Stimulated activated CD4-positive, alpha-beta T cell treated with anti-CD3 and anti-CD28 coated beads, Interleukin-4, amount 100 ng/mL, for 1 hour (primary cell): ENCODE measurements at places on chromosomes 6 and 20.
A peak's percentile ranks its signal among the peaks of the same experiment; 100 is the strongest.

- DNase-seq: no peak
These were observed 58.9 kb upstream of the TRAF3IP2 start for GRCh38 chr6:111664565-111665030.

GRCh38 chr6:11414176-11414963, 123.2 kb upstream of the TMEM170B start:
- no peak for DNase-seq

- no peak for DNase-seq
These were observed 81.0 kb upstream of the SNX9 start for GRCh38 chr6:157741948-157742556.

- peak; percentile 81 for DNase-seq
These were observed at the start of gene NRM for GRCh38 chr6:30690403-30691207. Gene NRM (minus strand): TSS chr6:30690984. CDS start chr6:30690974, 10 bp downstream.

DNA sequence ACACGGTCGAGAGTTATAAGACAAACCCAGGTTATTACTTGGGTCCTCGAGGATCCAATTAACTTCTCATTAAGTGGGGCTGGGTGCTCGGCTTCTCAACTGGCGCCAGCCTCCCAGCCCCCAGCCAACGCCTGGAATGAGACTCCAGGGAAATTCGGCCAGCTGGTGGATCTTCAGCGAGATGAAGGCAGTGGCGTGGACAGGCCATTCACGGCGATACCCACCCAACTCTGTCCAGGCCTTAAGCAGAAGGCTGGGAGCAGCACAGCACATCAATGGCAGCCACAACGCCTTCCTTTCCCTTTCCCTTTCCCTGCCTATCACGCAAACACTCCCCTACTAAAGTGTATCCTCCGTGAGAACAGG, 868 bp downstream of the METTL24 start:
- no peak for DNase-seq

DNA sequence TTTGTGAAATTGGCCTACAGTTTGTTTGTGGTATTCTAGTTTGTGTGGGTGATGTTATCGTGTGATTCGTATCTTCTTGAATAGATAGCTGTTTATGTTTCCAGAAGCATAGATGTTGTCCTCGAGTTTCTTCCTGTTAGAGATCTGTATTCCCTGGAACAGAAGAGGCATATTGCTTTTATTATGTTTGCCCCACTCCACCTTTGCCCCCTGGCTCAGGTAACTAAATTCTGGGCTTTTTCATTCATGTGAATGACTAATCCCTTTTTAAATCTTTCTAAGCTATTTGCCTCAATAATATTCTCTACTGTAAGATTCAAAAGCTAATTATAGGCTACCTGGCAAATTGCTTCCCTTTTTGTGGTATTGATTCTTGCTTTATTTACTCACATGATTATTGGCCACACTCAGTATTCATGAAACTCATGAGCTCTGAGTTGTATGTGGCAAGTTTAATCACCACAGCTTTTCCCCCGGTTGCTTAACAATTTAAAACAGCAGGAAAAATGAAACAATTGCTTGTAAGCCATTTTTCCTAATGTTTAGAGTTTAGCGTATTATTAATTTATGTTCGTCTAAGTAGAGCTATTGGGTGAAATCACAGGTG, 12.6 kb downstream of the RNF217 start:
- DNase-seq: no peak

DNA sequence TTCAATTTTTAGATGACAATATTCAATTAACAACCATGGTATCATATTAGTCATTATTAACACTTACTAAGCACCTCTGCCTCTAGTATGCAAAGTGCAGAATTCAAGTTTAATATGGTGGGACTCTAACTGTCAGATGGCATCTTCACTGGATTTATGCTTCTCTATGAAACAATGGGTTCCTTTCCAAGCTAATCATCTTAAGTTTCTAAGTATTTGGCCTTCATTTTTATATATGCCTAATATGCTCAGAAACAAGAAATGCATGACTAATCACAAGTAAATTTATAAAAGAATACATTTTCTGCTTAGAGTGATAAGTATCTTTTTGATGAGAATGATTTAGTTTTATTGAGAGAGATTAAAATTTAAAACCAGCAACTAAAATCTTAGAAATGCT, 144.7 kb downstream of the HIVEP2 start:
- DNase-seq: no peak

GRCh38 chr6:166499350-166500163, 86.9 kb downstream of the RAMACL start:
- peak; percentile 17 for DNase-seq

GRCh38 chr6:8059129-8059528, 5.1 kb downstream of the BLOC1S5 start:
- DNase-seq: no peak

DNA sequence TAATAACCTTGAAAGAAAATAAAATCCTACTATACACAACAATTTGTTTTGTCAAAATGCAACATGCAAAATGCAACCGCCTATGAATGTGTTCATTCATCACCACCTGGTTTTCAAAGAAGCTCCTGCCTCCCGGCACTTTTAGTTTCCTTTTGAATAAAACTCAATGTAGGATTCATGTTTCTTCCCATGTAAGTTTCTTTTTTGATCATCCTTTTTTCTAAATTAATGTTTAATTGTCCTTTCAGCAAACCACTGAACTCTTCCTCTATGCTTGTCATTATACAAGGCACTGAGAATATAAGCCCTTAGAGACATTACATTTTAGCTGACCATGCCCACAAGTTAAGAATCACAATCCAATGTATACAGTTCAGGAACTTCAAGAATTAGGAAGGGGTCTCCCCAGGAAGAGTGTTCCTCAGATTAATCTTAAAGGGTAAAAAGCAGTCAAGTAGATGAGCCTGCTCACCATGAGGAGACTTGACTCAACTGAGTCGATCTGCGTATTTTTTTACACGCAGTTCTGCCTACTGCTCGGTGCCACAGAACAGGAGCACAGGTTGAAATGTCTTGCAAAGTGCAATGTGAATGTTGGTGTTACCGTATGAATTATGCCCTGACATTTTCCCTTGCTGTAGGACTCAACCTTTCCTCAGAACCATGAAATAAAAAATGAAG, 7.2 kb upstream of the THEMIS start:
- DNase-seq: no peak

- peak; percentile 100 for DNase-seq
These were observed at the start of gene EEF1A1 for GRCh38 chr6:73520688-73521350. Gene EEF1A1 (minus strand): TSS chr6:73521032. CDS start chr6:73520026, 1,006 bp downstream.

DNA sequence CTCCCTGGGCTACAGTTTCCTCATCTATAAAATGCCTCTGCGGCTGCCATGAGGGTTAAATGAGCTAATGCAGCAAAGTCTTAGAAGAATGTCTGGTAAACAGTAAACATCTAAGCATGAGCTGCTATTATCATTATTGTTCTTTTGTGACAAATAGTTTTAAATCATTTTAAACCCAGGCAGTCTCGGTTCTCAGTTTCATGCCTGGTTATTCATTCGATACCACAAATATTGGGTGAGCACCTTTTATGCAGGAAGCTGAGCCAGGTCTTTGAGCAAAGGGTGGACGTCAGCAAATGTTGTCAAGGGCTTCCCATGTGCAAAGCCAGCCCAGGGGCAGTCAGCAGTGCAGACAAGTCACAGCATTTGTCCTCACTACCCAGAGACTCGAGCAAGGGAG, 128.7 kb downstream of the NFATC2 start:
- DNase-seq: no peak

DNA sequence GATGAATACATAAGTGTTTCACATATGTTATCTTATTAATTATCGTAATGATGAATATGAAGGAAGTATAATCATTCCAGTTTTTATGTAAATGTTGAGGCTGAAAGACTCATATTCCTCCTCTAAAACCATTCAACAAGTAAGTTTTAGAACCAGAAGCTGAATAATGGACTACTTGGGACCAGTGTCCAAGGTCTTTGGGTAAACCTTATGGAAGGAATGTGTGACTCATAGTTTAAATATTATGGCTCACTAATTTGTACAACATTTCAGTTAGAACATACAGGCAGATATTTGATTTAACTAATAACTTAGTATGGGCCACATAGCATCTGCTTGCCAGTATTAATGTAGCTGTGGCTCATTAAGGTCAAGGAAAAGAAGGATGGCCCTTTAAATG, 209.6 kb downstream of the TFAP2B start:
- no peak for DNase-seq

GRCh38 chr6:149380523-149380922, 19.5 kb upstream of the SUMO4 start:
- no peak for DNase-seq

DNA sequence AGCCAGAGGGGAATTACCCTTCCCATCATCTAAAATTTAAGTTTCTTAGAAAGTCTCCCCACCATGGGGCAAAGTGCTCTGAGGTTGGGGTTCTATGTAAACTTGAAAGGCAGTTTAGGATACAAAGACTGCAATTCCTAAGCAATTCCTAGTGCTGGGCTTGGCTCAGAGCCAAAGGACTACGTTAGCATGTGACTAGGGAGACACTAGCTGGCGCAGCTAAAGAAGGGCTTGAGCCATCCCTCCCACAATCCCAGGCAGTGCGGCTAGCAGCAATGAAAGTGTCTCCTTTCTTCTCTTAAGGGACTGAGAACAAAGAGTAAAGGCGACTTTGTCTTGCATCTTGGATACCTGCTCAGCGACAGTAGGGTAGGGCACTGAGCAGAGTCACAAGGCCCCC, 306.6 kb upstream of the FKBP1C start:
- no peak for DNase-seq

DNA sequence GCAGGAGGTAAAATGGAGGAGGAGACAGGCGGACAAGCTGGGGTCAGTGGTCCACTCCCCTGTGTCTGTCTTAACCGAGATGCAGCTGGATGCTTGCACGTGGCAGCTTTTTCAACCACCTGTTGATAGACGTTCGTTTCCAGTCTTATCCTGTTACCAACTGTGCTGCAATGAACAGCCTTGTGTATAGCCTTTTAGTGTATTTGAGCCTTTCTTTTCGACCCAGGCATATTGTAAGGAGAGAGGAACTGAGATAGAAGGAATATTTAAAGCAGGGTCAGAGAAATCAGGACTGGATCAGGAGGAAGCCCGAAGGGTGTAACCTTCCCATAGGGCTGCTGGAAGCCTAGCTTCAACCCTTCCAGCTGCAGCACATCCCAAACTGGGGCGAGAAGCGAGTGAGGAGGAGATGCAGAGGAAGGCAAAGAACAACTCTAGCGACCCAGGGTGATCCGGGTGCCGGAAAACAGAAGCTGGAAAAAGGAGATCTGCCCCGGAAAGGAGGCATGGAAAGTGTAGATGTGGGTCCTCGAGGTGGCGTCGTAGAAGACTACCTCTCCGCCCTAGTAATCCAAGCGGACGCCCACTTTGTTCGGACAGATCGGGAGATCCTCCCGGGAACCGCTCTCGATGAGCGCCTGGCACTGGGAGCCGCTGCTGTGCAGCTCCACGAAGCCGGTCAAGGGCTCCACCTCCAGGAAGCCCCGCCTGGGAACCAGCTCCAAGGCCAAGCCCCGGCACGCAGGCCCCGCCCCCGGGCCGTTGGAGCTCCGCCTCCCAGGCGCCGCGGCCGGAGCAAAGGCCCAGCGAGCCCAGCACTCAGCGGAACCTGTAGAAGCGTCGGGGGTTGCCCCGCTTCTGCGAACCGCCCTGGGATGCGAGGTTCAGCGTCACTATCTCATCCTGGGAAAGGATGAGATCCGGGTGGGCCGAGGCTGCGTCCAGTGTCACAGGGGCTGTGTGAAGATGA, 11.2 kb downstream of the TRIM31 start:
- peak; percentile 67 for DNase-seq

GRCh38 chr6:84304881-84305280, 77.4 kb upstream of the CEP162 start:
- no peak for DNase-seq

DNA sequence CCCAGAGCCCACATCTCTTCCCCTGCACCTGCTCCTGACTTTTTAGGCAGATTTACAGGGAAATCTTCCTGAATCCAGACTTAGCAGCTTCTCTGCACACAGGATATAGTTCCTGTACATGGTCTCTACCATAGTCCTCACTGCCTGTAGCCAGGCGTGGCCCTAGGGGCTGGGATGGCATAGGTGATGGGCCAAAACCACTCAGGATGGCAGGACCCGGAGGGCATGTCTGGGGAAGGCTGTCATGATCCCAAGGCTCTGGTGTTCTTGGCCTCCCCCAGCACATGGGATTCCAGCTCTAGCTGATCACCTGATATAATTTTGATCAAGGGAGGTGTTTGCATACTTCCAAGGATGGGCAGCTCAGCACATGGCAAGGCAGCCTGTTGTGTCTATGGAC, 58.0 kb downstream of the TOX2 start:
- DNase-seq: no peak

DNA sequence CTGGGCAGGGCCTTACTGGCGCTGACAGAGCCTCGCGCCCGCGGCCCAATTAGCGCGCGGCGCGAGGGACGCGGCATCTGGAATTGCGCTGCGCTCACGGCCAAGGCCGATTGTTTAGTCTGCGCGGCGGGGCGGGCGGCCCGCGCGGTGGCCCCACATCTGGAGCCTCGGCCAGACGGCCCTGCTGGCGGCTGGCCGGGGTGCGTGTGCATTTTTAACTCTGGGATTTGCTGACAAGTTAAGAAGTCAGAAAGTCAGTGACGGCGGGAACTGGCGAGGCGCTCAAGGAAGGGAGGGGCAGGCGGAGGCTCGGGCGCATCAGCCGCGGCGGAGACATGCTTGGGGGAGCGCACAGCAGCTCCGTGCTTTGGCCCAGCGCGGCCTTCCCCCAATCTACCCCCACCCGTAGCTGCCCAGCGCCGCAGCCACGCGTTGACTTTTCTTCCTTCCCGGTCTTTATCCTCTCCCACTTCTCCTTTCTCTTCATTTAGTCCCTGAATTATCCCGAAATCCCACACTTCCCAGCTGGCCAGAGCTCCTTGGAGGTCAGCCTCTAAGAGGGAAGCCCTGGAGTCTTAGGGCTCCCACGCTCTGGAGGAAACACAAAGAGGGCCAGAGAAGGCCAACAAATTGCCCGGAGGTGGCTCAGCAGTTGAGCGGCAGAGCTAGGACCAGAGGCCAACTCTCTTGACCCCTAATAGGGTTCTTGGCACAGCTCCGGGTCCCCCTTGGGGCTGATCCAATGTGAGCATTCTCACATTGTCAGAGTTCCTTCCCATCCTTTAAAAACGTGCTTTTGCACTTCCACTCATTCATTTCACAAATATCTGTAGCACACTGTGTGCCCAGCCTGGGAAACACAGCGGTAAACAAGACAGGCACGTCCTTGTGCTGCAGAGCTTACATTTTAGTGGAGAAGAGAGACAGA, 40.8 kb upstream of the FOXP4 start:
- DNase-seq: peak; percentile 23

GRCh38 chr6:43671801-43672690, 15.5 kb downstream of the MRPS18A start:
- DNase-seq: no peak

- no peak for DNase-seq
These were observed 98.9 kb downstream of the PAK5 start for GRCh38 chr20:9739991-9740390.

GRCh38 chr6:142913036-142913510, 31.9 kb downstream of the HIVEP2 start:
- no peak for DNase-seq

GRCh38 chr20:50272030-50272723, 81.5 kb downstream of the CEBPB start:
- no peak for DNase-seq

- DNase-seq: no peak
These were observed 156.1 kb downstream of the DLL1 start for GRCh38 chr6:170134471-170135440.
